Osteoblast (primary cell): ENCODE measurements at places on chromosomes 7 and 10.

DNA sequence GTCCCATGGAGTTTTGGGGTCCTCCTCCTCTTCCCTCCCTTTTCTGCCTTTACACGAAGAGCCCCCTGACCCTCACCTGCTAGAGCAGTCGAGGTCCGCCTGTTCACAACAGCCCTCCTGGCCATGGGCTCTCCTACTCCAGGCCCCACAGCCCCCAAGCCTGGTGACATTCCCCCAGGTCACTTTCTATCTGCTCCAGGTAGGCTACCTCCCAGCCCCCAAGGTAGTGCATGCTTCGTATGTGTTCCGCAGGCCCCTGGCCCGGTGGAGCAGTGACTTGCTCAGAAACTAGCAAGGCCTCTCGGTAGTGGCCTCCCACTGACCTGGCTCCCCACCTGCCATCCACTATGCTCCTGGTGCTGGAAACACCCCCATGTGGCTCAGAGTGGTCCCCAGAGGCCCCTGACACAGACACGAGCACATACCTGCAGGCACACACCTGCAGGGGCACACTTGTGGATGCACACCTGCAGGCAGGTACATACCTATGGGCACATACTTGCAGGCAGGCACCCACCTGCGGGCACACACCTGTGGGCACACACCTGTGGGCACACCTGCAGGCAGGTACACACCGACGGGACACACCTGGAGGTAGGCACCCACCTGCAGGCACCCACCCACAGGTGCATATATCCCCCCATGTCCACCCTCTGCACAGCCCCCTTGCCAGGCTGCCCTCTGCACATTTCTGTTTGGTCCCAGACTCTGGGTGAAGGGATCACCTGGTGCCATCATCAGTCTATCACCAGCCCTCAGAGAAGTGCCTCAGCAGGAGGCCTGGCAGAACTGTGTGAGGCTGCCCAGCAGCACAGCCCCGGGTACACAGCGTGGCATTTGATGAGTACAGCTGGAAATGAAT is 322.5 kb downstream of the PTPRN2 start:
- DNase-seq = peak; percentile 70

DNA sequence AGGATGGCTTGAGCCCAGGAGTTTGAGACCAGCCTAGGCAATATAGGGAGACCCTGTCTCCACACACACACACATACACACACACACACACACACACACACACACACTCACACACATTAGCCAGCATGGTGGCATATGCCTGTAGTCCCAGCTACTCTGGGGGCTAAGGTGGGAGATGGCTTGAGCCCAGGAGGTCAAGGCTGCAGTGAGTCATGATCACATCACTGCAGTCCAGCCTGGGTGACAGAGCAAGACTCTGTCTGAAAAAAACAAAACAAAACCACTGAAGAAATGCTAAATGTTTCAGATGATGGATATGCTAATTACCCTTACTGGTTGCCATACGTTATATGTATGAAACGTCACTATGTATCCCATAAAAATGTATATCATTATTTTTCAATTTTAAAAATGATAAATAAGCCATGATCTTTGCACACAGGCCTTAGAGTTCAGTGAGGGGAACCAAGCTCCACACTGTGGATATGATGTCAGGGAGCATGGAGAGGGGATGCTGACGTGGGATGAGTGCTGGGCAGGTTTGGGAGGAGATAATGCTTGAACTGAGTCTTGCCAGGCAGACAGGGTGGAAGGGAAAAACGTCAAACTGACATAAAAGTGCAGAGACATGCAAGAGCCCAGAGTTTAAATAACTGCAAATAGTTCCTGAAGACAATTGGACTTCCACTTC is 45.9 kb upstream of the ARHGAP12 start:
- no peak for DNase-seq

- DNase-seq = peak; percentile 89
These were observed 28.9 kb downstream of the LRRC27 start for GRCh38 chr10:132360766-132361447.

DNA sequence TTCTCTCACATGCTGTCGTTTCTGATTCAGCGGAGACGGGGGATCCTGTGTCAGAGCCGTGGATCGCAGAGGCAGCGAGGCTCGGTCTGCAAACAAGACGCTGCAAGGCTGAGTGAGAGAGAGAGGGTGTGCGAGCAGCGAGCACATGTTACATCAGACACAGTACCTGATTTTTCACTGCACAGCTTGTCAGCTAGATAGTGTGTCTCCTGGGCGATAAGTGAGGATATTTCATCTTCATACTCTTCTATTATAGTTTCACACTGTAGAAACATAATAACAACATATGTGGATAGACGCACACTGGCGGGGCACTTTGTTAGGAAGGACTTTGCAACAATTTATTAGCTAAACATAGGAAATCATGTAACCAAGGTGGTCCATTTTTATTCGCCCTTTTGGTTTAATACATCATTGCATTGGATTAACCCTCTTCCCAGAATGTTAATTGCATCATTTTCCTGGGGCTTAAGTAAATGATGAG is 39.5 kb downstream of the CNPY1 start:
- no peak for DNase-seq

DNA sequence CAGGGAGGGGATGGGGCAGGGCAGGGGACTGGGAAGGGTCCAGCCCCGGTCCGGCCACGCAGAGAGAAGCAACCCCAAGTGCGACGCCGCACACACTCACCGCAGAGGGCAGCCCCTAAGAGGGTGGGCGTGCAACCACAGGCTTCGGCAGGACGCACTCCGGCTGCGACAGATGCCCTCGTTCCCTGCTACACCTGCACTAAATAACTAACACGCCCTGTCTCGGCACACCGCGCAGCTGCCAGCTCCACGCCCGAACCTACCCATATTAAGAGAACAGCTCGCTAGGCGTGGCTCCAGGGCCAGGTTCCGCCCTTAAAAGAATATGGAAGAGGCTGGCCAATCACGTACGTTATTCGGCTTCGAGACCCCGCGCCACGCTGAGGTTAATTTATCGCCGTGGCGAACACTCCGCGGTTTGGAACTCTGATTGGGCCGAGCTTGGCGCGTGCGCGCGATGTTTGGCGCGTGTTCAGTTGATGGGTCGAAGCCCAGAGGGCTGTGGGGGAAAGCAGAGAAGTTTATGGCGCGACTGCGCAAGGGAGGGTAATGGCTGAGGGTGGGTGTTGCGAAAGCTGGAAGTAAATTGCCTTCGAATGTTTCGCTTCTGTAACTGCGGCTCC is 91.1 kb downstream of the OR13A1 start:
- DNase-seq = no peak
